ENCODE measurements at places on chromosomes 1 and 21. TPM values are rescaled to one million over a fixed set of nuclear protein-coding genes. Genes with fewer than 3 reads are reported as not detected.

DNA sequence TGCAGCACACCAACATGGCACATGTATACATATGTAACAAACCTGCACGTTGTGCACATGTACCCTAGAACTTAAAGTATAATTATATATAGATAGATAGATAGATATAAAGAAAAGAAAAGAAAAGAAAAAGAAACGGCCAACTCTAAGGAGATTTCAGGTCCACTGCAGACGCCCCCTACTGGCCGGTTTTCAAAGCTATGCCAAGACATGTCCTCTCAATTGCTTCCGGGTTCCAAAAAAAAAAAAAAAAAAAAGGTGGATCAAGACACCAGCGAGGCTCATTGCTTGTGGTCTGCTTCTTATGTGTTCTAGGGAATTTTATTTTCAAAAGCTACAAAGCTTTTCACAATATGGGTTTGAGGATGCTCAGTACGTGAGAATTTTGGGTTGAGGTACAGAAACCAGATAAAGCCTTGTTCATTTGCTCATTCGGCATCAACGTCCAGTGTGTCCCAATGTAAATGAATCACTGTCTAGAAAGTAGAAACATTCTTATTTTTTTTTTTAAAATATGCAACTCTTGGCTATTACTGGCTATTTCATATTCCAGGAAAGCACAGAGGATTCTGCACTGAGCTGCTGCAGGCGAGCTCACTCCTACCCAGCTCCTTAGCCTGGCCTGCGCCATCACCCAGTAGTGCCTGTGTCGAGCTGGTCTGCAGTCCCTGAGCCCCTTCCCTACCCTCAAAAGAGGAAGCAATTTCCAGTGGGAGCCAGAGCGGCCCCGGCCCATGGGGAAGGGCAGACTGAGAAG is 643.0 kb downstream of the KIF26B start:
- H3K36me3 ChIP-seq = peaks cover 6% of the 10 kb centered on the region
- H3K27me3 ChIP-seq = no peaks in the 10 kb centered on the region
- peak overlapping the region; percentile 92 for H3K27ac ChIP-seq
- H3K4me3 ChIP-seq = no peak overlapping the region

- no peak overlapping the region for H3K4me3 ChIP-seq
- H3K27me3 ChIP-seq = no peaks in the 10 kb centered on the region
- peak; percentile 79 for DNase-seq
- H3K4me1 ChIP-seq = peaks cover 7% of the 10 kb centered on the region
Measured at GRCh38 chr21:44767834-44768831, 33.5 kb downstream of the UBE2G2 start.

GRCh38 chr1:194862129-194862528 is 1675.7 kb upstream of the B3GALT2 start:
- no peak for DNase-seq
- H3K4me1 ChIP-seq = no peaks in the 10 kb centered on the region
- no peaks in the 10 kb centered on the region for H3K27me3 ChIP-seq
- no peaks in the 10 kb centered on the region for H3K36me3 ChIP-seq
- H3K4me3 ChIP-seq = no peak overlapping the region

DNA sequence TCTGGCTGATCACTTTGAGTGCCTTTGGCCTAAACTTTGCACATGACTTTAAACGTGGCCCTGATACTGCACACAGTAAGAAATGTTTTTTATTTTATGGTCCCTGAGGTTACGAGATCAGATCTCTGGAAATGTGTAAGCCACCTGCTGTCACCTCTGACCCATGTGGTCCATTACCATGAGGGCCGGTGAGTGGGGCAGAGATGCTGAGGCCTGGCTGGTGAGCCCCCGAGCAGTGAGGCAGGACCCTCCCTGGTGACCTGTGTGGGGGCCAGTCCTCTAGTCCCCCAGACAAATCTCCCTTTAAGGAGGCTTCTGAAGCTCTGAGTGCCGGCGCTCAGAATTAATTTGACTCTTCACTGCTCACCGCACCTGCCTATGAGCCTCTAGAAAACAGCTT is 12.4 kb downstream of the TFF3 start:
- peaks cover 31% of the 10 kb centered on the region for H3K27me3 ChIP-seq
- no peak overlapping the region for H3K4me3 ChIP-seq
- H3K4me1 ChIP-seq = no peaks in the 10 kb centered on the region
- no peak overlapping the region for H3K27ac ChIP-seq
- H3K36me3 ChIP-seq = no peaks in the 10 kb centered on the region
- peak; percentile 52 for DNase-seq

The FCAMR gene
- not detected for total RNA-seq

DNA sequence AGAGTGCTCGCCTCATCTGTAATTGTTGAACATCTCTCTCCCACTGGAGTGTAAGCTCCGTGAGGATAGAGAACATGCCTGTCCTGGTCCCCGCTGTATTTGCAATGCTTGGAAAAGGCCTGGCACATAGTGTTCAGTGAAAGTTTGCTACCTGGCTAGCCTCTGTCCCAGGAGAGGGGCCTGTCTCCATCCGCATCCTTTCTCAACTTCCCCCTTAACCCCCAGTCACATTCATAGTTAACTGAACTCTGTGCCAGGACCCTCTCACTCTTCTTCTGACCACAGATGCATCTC is 15.2 kb downstream of the SPOCD1 start:
- no peaks in the 10 kb centered on the region for H3K27me3 ChIP-seq
- no peak overlapping the region for H3K4me3 ChIP-seq
- no peak for DNase-seq

The AIRE gene
- not detected for total RNA-seq

DNA sequence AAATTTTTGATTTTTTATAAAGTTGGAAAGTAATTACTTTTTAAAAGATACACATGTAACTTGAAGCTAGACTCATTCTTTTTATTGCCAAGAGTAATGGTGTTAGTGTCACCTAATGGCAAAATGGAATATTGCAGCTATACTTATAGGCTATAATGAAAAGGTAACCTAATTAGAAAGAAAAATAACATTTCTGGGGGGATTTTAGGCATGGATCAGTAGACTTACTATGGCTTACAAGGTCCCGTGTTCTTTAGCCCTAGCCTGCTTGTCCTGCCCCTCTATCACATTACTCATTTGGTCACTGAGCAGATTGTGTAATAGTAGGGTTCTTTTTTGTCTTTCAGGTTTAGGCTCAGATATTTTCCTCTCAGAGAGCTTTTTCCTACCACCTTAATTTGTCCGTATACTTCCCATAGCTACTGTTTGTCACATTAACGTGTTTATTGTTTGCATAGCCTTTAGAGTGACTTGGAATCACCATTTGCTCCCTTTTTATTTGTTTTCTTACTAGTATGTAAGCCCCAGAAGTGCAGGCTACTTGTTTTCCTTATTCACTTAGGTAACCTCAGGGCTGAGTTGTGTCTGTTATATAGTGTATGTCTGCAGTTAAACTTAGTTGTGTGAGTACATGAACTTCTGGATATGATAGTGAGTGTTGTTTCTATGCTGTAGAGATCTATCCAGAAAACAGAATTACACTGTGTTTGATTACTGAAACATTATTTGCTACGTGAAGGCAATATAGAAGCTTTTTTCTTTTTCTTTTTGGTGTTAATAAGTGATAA is 58.7 kb downstream of the RABGAP1L start:
- peaks cover 1% of the 10 kb centered on the region for H3K36me3 ChIP-seq
- no peak for DNase-seq
- H3K4me3 ChIP-seq = no peak overlapping the region
- no peaks in the 10 kb centered on the region for H3K27me3 ChIP-seq
- no peaks in the 10 kb centered on the region for H3K4me1 ChIP-seq

- no peak overlapping the region for H3K27ac ChIP-seq
- H3K4me3 ChIP-seq = no peak overlapping the region
- H3K4me1 ChIP-seq = peaks cover 49% of the 10 kb centered on the region
- DNase-seq = no peak
- no peaks in the 10 kb centered on the region for H3K36me3 ChIP-seq
Measured at GRCh38 chr1:115543247-115543646, 98.5 kb upstream of the VANGL1 start.

GRCh38 chr1:214658175-214658574 is 55.2 kb downstream of the CENPF start:
- H3K27me3 ChIP-seq = no peaks in the 10 kb centered on the region
- no peak for DNase-seq
- no peak overlapping the region for H3K4me3 ChIP-seq
- H3K36me3 ChIP-seq = peaks cover 2% of the 10 kb centered on the region

DNA sequence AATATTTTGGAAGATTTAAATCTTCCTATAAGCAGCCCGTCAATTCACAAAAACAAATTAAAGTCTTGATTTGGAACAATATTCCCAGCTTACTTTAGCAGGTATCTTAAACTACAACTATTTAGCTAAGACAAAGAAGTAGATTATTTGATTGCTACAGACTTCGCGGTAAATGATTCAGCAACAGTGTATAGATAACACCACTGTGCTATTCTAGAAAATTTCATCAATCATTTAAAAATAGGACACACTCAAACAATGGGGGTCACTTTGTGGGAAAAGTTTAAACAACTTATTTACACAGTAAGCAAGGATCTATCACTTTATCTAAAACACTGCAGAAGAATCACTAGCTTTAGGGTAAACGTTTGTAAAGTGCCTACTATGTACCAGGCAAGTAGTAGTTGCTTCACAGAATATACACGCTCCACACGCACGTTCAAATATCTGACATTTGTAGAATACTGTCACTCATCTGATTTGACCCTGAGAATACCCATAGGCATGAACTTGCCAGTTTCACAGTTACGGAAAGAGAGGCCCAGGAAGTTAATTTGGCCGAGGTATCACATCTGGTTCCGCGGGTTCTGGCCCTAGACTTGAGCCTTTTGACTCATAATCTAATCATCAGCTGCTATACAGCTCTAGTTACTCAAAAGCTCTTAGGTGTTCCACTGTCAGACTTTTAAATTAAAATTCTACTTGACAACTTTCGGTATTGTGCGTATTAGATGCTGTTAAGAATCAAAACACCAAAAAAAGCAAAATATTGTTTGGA is 876 bp downstream of the DENND2C start:
- no peak for DNase-seq
- H3K4me3 ChIP-seq = peak overlapping the region; percentile 89
- H3K4me1 ChIP-seq = peaks cover 13% of the 10 kb centered on the region
- peaks cover 2% of the 10 kb centered on the region for H3K36me3 ChIP-seq

The CYP4A11 gene
- not detected for total RNA-seq
